ENCODE measurements at places on chromosomes 2 and 18.

DNA sequence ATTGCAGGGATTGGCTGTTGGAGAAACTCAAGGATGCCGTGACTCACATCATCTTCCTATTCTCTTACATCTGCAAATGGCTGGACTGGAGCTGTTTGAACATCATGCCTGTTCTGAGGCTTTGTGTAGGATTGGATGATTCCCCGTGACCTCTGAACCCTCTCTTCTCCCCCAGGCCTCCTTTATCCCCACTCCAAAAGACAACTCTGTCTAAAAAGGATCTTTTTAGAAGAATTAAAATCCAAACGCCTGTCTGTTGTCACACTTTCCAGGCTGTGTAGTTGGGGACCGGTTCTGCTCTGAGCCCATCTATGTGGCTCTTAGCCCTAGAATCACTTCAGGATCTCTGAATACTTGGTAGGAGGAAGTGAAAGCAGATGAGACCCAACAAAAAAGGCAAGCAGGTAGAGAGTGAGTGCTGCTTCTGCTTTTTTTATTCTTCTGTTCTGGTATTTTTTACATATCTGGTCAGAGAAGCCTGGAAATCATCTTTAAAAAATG lies 565 bp downstream of the SP140 start:
- DNase-seq, result peak; percentile 59

DNA sequence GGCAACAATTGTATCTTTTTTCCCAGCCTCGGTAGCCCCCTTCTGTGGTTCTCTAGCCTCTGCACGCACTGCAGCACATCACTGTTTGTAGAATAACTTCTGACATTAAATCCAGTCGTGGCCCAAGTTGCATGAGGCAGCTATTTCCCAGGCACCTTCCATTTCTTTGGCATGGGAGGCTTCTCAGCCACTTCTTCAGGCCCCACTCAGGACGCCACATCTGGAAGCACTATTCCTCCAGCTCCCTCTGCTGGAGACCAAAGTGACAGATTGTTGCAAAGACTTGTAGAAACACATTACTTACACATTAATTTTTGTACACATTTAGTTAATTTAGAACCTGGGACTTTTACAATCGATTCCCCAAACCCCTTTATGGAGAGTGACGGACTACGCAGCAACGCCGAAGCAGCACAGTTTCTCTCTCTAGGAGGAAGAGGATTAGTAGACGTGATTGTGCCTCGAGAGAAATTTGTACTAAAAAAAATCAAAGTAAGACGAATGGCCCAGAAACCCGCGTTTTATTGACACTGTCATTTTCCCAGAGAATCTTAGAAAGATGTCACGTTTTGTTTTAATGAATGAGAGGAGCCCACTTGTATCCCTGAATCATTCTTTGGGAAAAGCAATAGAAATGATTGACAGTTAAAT lies 57.8 kb upstream of the RGPD5 start:
- DNase-seq, result peak; percentile 23

GRCh38 chr2:173948198-173948597 lies 17.0 kb downstream of the SP3 start:
- no peak for DNase-seq

DNA sequence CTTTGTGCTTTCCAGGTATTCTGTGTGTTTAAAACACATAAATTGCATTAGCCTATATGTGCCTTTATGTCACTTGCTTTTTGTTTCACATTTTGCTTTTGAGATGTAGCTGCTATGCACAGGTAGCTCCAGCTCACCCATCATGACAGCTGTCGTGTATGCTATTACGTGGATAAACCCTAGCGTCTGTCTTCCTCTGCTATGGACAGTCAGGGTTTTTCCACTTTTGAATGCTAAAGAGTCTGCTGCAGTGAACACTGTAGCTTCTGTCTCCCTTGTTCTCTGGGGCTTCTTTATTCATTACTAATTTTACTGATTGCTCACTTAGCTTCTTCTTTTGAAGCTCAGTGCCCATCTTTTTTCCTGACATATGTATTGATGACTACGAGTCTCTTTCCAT lies 24.7 kb upstream of the MBP start:
- no peak for DNase-seq

- DNase-seq, result peak; percentile 19
Observed at GRCh38 chr2:101832114-101832513, 134.6 kb downstream of the MAP4K4 start.

- no peak for DNase-seq
Observed at GRCh38 chr2:86015006-86015405, 90.7 kb downstream of the POLR1A start.

DNA sequence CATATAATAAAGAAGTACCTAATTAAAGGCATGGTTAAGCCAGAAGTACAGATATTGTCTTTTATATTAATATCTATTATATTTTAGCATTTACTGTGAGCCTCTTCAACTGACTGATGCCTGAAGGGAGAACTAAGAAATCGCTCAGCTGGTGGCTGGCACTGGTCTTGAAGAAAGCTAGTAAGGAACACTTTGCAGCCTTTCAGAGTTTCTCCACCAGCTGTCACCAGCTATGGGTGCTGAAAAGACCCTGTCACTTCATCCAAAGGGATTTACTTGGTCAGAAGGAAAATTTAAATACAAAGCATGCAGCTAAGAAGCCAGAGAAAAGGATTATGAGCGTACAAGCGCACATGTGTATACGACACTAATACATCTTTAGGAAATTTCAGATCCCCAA lies 525.9 kb downstream of the TMEM182 start:
- DNase-seq, result no peak

- peak; percentile 27 for DNase-seq
Observed at GRCh38 chr2:24471662-24472061, 19.4 kb upstream of the NCOA1 start.

DNA sequence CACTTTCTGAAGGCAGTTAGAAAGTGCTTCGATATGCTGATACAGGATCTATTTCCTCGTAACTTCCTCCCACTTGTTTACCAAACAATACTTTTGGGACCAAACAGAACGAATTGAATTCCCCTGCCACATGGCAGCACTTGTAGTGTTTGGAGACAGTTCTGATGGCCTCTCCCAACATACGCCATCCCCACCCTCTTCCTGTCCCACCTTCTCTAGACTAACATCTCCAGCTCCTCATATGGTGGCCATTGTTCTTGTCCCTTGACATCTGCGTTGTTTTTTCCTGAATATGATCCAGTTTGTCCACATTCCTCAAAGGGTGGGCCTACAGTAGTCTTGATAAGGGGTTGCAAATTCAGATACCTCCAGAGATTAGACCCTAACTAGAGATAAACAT lies 53.4 kb upstream of the ANKRD44 start:
- DNase-seq, result no peak

GRCh38 chr2:41896186-41896846 lies 151.5 kb upstream of the PKDCC start:
- peak; percentile 60 for DNase-seq

DNA sequence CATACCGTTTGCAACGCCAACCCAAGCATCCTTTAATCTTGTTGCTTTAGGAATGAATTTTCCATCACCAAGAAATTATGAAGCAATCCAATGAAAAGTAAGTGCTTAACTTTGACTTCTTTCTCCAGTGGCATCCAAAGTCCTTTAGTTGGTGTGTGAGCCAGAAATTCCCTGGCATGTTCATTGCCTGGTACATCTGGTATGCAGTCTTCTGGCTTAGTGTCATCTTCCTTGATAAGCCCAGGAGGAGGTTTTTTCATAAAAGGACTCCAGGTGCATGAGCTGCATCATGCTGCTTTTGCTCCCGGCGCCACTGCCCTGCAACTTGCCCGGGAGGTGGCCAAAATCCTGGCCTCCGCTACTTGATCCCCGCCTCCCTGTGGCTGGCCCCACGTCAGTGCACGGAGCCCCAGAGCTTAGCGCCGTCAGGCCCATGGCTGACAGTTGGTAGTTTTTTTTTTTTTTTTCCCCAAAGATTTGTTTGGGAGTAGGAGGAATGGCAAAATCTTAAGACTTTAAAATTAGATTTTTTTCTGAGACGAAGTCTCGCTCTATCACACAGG lies 58.7 kb downstream of the PUM2 start:
- DNase-seq, result no peak

DNA sequence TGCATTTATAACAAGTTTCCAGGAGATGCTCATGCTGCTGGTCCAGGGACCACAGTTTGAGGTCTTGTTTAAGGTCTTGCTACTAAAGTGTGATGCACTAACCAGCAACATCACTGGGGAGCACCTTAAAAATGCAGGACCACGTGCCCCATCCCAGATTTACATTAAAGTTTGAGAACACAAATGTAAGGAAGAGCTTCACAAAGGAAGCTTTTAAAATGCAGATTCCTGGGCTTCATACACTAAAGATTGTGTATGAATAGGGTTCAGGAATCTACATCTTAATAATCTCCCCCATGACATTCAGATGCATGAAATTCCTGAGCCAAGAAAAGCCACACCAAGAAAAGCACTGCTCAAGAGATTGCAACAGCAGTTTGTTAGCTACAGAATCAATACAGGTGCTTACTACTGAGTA lies 235.3 kb upstream of the TANK start:
- no peak for DNase-seq

GRCh38 chr2:45643095-45643494 lies 8.4 kb upstream of the PRKCE start:
- DNase-seq, result no peak

DNA sequence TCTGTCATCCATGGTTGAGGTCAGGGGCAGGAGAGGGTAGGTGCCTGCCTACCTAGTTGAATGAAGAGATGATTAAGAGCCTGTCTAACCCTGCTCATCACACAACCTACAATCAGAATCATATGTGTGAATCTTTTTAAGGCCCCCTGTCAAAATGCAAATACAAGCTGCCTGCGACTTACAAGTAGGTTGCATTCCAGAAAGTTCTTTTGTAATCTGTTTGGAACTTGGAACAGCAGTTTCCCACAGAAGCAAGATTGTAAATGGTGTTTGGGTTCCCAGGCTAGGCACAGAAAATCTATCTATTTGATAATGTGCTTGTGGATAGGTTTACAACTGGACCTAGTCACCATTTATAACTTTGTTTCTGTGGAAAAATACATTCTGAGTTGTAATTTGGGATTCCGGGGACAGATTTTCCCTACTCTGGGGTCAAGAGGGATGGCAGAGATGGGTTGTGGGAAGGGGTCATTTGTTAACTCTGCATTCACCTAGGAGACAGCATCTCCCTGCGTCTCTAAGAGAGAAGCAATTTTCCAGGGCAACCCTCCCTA lies 4.4 kb downstream of the LIPG start:
- no peak for DNase-seq

DNA sequence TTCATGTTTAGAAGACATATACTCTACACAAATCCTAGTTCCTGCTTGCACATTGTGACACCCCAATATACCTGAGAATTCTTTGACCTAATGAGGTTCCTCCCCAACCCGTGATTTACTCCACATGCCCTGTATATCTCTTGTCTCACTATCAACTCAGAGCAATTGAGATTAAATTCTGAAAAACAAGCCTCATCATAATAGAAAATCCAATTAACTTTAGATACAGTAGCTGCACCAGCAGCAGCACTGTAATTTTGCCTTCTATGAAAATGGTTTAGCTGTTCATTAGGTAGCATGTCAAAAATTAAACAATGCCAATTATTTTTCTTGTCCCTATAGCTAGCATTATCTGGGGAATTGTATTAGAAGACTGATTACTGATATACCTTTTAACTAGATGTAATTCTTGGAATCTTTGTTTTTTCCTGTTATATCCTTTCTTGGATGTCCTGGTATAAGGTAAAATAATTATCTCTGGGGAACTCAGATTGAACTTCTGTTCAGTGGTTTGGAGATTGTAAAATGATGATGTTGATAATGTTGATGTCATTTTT lies 218.9 kb upstream of the TANK start:
- DNase-seq, result no peak

DNA sequence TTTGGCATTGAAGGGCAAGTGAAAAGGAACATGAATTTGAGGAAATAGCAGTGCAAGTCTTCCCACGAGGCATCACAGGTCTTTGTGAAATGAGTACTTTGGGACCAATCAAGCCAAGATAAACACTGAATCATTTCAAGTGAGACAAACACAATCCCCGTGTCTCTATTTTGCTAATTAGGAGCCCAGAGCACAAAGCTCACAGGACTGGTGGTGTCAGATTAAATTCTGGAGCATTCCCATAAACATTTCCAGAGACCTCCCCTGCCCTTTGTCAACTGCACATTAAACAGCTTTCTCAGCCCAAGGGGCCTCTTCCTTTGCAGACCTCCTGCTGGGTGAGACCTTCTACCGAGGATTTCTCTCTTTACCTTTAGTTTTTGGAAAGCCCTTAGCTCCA lies 50.7 kb downstream of the DAPL1 start:
- no peak for DNase-seq

GRCh38 chr2:144430722-144431391 lies 89.1 kb downstream of the ZEB2 start:
- DNase-seq, result no peak

DNA sequence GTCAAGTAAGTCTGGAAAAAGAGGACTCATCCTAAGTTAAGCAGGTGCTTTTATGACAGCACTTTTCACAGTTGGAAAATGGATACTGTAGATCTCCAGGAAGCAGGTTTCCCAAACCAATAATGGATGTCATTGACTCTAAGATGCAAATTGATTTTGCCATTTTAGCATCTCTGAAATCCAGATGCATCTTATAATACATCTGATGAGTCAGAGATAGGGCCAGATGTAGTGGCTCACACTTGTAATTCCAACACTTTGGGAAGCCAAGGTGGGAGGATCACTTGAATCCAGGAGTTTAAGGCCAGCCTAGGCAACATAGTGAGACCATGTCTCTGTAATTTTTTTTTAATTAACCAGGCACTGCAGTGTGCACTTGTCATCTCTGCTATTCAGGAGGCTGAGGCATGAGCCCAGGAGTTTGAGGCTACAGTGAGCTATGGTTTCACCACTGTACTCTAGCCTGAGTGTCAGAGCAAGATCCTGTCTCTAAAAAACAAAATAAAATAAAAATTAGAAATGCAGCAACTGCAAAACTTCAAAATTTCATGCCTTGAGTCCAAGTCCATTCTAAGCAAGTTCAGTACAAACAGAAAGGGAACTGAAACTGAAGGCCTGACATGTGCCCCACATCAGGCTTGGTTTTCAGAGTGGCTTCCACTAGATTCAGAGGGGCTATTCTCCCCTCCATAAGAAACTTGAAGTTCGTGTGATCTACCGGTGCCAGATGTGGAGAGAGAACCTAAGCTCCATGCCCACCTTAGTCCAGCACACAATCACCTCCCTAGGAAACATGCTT lies 267.8 kb upstream of the NCKAP5 start:
- DNase-seq, result no peak
